A673 (cell line): ENCODE measurements at places on chromosomes 13 and 19.

- no peak overlapping the region for H3K27ac ChIP-seq
- no peak for DNase-seq
Observed at GRCh38 chr19:54518844-54519243, 16.2 kb downstream of the LAIR2 start.

DNA sequence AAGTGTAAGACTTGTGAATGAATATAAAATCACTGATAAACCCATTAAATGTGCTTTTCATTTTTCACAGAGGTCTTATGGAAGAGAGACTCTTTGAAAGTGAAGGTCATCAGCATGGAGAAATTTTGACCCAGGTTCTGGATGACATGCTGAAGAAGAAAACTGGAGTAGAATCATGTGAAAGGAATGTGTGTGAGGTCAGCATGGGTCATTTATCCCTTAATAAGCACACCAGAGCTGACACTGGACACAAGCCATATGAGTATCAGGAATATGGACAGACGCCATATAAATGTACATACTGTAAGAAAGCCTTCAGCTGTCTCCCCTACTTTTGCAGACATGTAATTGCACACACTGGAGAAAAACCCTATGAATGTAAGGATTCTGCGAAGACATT, 29.0 kb downstream of the ZNF20 start:
- H3K27ac ChIP-seq: no peak overlapping the region
- H3K4me1 ChIP-seq: no peaks in the 10 kb centered on the region
- no peaks in the 10 kb centered on the region for H3K27me3 ChIP-seq
- DNase-seq: no peak
- peaks cover 55% of the 10 kb centered on the region for H3K36me3 ChIP-seq
- no peak overlapping the region for H3K4me3 ChIP-seq

DNA sequence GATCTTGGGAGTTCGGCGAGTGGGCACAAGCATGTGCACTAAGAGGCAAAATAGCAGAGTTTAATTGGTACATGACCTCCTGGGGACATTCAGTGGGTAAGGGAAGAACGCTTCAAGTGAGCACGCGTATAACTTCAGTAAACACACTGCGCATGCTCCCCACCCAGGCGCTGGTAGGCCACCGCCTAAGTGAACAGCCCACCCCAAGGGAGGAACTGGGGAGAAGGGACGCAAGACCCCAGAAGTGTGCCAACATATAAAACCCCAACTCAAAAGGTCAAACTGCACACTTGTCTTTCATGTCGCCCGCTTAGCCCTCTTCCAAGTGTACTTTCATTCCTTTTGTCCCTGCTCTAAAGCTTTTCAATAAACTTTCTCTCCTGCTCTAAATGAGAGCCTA, 10.5 kb upstream of the NTN5 start:
- H3K27ac ChIP-seq: no peak overlapping the region
- H3K4me1 ChIP-seq: no peaks in the 10 kb centered on the region
- no peaks in the 10 kb centered on the region for H3K36me3 ChIP-seq

- no peaks in the 10 kb centered on the region for H3K36me3 ChIP-seq
- DNase-seq: no peak
- H3K27me3 ChIP-seq: no peaks in the 10 kb centered on the region
- H3K4me1 ChIP-seq: no peaks in the 10 kb centered on the region
- H3K4me3 ChIP-seq: no peak overlapping the region
Observed at GRCh38 chr13:42405665-42406390, 133.9 kb downstream of the AKAP11 start.

DNA sequence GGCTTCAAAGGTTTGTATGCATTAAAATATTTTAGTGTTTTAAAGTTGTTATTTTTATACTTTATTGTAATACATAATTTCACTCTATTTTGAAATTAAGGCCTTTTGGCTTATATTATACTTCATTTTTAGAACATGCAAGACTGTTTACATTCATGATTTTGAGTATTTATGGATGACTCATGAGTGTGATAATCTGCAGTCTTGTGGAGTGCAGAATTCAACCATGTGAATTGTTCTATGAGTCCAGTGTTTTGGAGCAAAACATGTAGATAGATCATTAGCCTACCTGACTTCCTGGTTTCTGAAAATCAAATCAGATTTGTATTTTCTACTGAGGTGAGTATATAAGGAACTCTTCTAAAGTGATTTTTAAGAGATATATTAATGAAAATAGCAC, 241.8 kb downstream of the PCCA start:
- no peak overlapping the region for H3K4me3 ChIP-seq
- no peak for DNase-seq
- no peaks in the 10 kb centered on the region for H3K4me1 ChIP-seq

GRCh38 chr19:3987619-3988371, 2.5 kb upstream of the EEF2 start:
- H3K27ac ChIP-seq: peak overlapping the region; percentile 45
- H3K36me3 ChIP-seq: peaks cover 21% of the 10 kb centered on the region
- H3K4me1 ChIP-seq: peaks cover 24% of the 10 kb centered on the region
- peak overlapping the region; percentile 98 for H3K4me3 ChIP-seq
- peak; percentile 91 for DNase-seq
- H3K27me3 ChIP-seq: no peaks in the 10 kb centered on the region

GRCh38 chr13:31625115-31625514, 114.2 kb upstream of the RXFP2 start:
- H3K36me3 ChIP-seq: no peaks in the 10 kb centered on the region
- no peak overlapping the region for H3K27ac ChIP-seq
- no peak overlapping the region for H3K4me3 ChIP-seq
- H3K4me1 ChIP-seq: no peaks in the 10 kb centered on the region

- H3K4me3 ChIP-seq: peak within 1 kb of the TSS; percentile 60
- no peaks in the 10 kb centered on the region for H3K27me3 ChIP-seq
- peak within 1 kb of the TSS; percentile 87 for H3K27ac ChIP-seq
- H3K4me1 ChIP-seq: no peaks in the 10 kb centered on the region
- DNase-seq: peak; percentile 86
Observed at GRCh38 chr19:58059003-58059670, at the start of gene ZNF135. Gene ZNF135, plus strand, starts transcription at chr19:58059282. Its CDS starts 721 bp downstream, at chr19:58060003.

GRCh38 chr13:80437231-80437630, 96.3 kb upstream of the SPRY2 start:
- H3K27ac ChIP-seq: peak overlapping the region; percentile 21
- DNase-seq: peak; percentile 83
- H3K36me3 ChIP-seq: no peaks in the 10 kb centered on the region
- H3K4me1 ChIP-seq: peaks cover 29% of the 10 kb centered on the region
- no peak overlapping the region for H3K4me3 ChIP-seq
- H3K27me3 ChIP-seq: peaks cover 25% of the 10 kb centered on the region

DNA sequence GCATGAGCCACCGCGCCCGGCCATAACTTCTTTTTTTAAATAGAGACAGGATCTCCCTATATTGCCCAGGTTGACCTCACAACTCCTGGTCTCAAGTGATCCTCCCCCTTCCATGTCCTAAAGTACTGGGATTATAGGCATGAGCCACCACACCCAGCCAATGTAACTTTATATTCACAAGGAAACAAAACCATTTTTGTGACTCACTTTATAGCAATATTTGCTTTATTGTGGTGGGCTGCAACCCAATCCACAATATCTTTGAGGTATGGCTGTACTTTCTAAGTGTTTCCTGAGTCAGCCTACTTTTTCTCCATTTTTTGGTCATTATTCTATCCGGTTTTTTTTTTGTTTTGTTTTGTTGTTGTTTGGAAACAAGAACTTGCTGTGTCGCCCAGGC, 7.9 kb upstream of the ZIM3 start:
- H3K4me3 ChIP-seq: no peak overlapping the region
- no peaks in the 10 kb centered on the region for H3K4me1 ChIP-seq
- H3K27me3 ChIP-seq: no peaks in the 10 kb centered on the region
- no peak for DNase-seq
- H3K27ac ChIP-seq: no peak overlapping the region
- no peaks in the 10 kb centered on the region for H3K36me3 ChIP-seq

DNA sequence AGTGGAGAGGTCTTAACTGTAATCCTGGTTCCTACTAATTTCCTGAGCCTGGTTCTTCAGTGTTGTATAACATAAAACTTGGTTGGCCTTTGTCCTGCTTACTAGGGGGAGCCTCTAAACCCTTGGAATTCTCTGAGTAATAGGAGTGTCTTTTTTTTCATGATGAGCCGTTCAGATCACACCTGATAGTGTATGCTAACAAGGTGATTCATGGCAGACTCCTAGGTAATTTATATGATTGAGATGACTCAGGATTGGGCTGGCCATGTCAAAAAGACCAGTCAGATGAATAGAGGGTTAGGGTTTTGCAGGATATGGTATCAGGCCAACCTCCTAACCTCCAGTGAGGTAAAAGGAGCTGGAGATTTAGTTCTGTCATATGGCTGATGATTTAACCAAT, 135.8 kb upstream of the KLF12 start:
- no peak overlapping the region for H3K4me3 ChIP-seq
- no peaks in the 10 kb centered on the region for H3K27me3 ChIP-seq
- peaks cover 8% of the 10 kb centered on the region for H3K4me1 ChIP-seq
- H3K36me3 ChIP-seq: no peaks in the 10 kb centered on the region
- DNase-seq: no peak
